ENCODE measurements at places on chromosomes 2 and 18.

DNA sequence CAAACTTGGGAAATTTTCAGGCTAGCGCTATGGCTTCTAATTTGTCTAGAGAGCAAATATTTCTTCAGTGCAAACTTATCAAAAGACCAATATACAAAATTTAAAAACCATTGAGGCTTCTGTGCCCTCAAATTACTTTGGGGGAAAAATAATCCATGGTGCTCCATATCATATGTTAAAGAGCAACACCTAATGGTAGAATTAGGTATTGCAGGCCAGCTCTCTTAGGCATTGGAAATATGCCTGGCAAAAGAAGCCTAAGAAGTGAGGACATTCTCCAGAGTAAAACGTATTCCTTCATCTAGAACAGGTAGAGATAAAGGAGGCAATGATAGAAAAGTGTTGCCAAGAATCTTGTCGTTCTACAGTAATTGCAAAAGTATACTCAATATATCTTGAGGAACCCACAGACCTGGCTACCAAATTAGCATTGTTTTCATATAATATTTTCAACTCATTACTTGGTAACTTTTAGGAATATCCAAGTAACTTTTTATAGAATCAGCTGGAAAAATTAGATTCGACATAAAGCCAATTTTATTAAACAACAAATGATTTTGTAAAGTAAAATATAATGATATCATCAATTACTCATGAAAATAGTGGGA, 401.1 kb downstream of the BCL11A start:
- DNase-seq = no peak

DNA sequence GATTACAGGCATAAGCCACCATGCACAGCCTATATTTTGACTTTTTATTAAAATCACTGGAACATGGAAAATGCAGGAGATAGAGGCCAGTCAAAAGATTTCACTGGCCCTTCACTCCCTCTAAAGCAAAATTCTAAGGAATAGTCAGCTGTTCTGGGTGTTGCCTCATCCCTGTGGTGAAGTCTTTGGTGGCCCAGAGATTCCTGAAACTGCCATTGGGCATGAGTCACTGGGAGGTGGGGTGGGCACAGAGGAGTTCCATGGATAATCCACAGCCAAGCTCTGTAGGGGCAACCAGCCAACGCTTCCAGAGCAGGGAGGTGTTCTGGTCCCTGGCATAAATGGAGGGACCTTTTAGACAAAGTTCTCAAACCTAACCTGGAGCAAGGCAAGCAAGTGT, 89.7 kb upstream of the TTC39C start:
- no peak for DNase-seq

- no peak for DNase-seq
Measured at GRCh38 chr2:84257831-84258230, 201.2 kb downstream of the SUCLG1 start.

- DNase-seq = no peak
Measured at GRCh38 chr2:174892546-174892945, 112.6 kb downstream of the CHN1 start.

DNA sequence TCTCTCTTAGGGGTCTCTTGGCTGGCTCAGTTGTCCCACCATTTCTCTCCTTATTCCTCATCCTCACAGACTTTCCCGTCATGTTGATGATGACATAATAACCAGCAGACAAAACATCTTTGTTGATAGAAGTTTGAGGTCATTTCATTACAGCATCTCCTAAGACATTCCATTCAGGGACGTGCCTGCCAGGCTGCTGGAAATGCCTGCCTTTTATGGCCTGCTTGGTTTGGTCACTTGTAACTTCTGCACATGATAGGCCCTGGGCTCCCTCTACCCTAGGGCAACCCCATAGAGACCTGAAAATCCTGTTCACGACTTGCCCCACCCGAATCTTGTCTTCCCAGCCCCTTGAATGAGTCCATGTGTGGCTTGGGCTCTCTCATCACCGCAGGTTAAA, 81.7 kb downstream of the SDC1 start:
- no peak for DNase-seq

Measured in NCI-H187 treated with DMSO at 0.1 percent for 48 hours (cell line).